Bronchial epithelial cell (primary cell): ENCODE measurements at places on chromosomes 7 and 10. TPM values are rescaled to one million over a fixed set of nuclear protein-coding genes. Genes with fewer than 3 reads are reported as not detected.

The TRPV5 gene
- total RNA-seq: under 0.01 TPM in 1 of 2 replicates, not detected in the other

- DNase-seq: no peak
Measured at GRCh38 chr10:70885481-70885880, 2.9 kb downstream of the PCBD1 start.

DNA sequence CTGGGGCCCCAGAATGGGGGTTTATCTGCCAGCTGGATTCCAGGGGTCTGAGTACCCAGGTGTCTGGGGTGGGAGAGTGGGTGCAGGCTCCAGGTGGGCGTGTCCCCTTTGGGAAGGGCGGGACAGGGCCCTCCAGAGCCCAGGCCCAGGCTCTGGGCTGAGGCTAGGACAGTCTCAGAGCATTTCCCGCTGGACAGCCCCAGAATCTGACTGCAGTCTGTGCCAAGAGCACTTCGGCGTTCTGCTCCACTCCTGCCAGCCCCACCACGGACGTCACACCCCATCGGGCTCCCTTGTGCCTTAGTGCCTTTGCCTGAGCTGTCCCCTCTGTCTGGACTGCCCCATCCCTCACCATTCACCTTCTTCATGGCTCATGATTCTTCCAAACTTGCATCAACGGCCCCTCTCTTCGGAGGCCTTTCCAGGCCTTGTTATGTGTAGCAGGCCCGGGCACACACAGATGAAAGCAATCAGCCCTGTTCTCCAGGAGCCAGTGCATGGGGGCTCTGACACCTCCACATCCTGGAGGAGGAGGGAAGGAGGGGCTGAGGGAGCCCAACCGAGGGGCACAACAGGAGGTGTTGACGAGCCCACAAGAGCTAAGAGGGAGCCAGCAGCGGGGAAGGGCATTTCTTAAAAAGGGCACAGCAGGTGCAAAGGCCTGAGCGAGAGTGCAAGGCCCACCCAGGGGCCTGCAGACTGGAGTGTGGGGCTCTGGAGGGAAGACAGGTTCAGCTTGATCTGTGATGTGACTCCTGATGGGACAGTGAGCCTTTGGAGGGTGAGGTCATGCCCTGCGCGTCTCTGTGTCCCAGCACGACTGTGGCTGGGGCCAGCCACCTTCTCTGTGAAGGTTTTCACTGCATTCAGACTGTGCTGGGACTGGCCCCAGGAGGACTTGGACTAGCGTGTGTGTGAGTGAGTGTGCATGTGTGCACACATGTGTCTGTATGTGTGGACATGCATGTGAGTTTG is 41.7 kb downstream of the GTF2IRD1 start:
- DNase-seq: no peak

- peak; percentile 100 for DNase-seq
Measured at GRCh38 chr10:95266674-95267095, 24.1 kb downstream of the PDLIM1 start.

- DNase-seq: no peak
Measured at GRCh38 chr7:602341-603141, 82.9 kb upstream of the PDGFA start.

The WEE2 gene
- not detected in 2 replicates for total RNA-seq

DNA sequence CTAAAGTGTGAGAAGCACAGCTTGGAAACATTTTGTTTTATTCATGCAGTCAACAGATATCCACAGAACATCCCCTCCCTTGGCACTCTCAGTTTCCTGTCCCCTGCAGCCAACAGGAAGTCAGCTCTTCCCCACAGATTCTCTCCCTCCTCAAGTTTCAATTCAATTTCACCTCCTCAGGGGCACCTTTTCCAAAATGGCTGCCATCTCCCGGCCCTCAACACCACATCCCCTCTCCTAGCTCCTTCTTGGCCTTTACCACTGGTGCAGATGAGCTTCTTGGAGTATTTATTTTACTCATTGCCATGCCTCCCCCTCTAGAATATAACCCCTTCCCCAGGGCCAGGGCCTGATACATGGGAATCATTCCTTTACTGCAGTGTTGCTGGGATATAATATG is 94.0 kb downstream of the WDR11 start:
- DNase-seq: no peak

- no peak for DNase-seq
Measured at GRCh38 chr10:77180104-77180503, 457.5 kb downstream of the KCNMA1 start.

The NUTM2B gene
- 0.26 and 1.0 TPM in 2 replicates for total RNA-seq

DNA sequence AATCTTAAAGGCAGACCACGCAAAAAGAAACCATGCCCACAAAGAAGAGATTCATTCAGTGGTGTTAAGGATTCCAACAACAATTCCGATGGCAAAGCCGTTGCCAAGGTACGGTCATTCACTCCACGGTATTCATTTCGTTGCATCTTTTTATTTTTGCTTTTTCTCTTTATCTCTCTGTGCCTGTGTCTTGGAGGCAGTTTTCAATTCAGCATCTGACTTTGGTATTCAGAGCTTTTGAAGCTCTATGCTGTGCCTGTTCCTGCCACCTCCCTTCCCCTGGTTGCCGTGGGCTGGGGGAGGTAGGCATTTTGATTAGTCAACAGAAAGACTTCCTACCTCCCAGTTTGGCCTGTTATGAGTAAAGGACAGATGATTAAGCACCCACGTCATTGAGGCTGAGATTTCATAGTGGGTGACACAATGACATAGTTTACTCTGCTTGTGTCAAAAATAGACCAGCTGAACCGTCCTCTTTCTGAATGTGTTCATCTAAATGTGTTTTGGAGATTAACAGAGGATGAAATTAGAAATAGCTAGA is 149.5 kb downstream of the ARID5B start:
- peak; percentile 95 for DNase-seq

The ZNF679 gene
- total RNA-seq: not detected in 2 replicates

The ADD3 gene
- 39.5 and 44.2 TPM in 2 replicates for total RNA-seq

GRCh38 chr10:114400091-114400490 is 4.2 kb downstream of the AFAP1L2 start:
- no peak for DNase-seq

DNA sequence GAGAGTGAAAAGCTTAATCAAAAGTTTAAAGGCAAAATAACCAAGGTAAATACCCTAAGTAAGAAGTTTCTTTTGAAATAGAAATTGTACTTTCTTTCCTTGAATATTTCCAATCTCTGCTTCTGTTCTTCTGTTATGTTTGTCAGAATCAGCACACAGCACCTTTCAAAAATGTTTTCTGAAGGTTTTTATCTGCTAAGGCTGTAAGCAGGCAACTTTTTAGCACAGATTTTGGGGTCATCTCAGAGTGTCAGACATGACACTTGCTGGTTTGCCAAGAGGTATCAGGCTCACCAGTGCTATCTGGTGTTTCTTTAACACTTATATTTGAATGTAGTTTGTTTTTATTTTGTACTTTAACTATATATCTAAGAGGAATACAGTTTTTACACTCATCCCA is 94.2 kb downstream of the CDK6 start:
- DNase-seq: no peak

- DNase-seq: no peak
Measured at GRCh38 chr10:47176206-47176902, 123.6 kb upstream of the GDF10 start.

GRCh38 chr10:133324198-133324792 is 12.4 kb downstream of the CALY start:
- peak; percentile 28 for DNase-seq

The TWNK gene
- total RNA-seq: 7.9 and 14.7 TPM in 2 replicates

GRCh38 chr7:44970523-44971051 is 8.2 kb downstream of the MYO1G start:
- DNase-seq: no peak

GRCh38 chr7:76354516-76354915 is 4.3 kb downstream of the YWHAG start:
- DNase-seq: no peak

GRCh38 chr10:86066696-86067095 is 299.9 kb downstream of the GRID1 start:
- no peak for DNase-seq

DNA sequence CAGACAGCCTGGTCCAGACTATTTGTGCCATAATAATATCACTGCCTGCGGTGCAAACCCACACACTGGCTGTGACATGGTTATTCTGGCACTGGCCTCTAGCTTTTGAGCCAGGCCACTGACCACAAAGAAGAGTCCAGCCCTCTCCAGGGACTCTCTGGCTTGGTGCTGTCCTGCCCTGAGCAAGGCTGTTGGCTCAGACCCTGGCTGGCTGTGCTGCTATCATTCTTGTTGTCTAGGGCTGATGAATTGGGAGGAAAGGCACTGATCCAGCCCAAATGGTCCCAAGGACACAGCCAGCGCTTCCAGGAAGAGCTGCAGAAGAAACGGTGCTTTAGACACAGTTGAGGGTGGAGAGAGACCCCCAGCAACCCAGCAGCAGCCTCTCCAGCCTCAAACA is 80.8 kb downstream of the TMEM130 start:
- DNase-seq: no peak

- no peak for DNase-seq
Measured at GRCh38 chr10:100289641-100290040, 3.2 kb upstream of the BLOC1S2 start.

DNA sequence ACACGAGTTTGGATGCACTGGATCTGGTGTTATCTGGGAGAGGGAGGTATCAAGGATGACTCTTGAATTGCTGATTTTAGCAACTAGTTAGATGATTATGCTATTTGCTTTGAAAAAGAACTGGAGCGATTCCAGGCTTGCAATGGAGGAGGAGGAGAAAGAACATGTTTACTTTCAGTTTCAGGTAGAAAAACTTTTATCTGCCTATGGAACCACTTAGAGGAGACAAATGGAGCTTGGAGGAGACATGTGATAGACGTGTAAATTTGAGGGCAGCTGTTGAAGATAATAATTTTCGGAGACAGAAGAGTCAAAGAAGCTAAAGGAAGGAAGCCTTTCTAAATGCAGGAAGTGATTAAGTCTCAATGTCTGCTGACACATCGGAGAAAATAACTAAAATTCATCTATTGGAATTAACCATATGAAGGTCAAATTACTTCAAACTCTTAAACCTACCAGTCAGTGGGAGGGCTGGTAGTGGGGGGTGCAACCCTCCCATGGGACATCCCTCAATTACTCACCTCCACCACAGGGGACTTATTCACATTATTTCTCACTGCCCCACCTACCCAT is 56.4 kb upstream of the GNAI1 start:
- peak; percentile 62 for DNase-seq

The DDC gene
- total RNA-seq: 0.26 TPM in 1 of 2 replicates, not detected in the other

The MLXIPL gene
- total RNA-seq: under 0.01 TPM in 1 of 2 replicates, not detected in the other

GRCh38 chr7:133434246-133434865 is 181.5 kb downstream of the EXOC4 start:
- DNase-seq: peak; percentile 16

The IGF2BP3 gene
- total RNA-seq: 4.6 and 12.4 TPM in 2 replicates

The SPDYE1 gene
- not detected in 2 replicates for total RNA-seq

DNA sequence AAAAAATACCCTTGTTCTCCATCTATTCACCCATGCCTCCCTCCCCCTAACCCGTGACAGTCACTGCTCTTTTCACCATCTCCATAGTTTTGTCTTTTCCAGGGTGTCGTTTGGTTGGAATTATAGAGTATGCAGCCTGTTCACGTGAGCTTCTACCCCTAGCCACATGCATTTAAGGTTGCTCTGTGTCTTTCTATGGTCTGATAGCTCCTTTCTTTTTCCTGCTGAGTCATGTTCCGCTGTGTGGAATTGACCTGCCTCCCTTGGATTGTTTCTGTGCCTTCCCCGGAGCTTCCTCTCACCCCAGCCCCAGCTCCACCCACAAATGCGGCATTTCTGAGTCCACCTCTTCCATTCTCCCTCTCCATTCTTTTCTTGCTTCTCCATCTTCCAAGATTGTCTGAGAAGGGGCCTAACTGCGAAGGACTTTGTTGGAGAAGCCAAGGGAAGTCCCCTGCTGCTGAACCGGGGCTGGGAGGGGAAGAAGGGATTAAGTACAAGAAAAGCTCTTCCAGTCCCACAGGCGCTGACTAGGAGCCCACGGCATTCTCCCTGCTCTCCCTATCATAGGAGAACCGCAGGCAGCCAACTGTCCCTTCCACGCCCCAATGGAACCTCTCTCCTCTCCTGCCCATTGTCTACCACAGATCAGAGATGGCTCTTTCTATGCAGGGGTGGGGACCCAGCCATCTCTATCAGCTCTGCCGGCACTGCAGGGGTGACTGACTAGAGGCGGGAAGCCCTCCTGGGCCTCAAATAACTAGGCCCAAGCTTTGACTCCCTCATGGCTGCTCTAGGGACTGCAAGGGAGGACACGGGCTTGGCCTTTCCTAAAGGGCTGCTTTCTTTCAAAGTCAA is 87.5 kb upstream of the ANLN start:
- peak; percentile 33 for DNase-seq

- no peak for DNase-seq
Measured at GRCh38 chr7:102421706-102422240, 11.6 kb upstream of the ORAI2 start.

DNA sequence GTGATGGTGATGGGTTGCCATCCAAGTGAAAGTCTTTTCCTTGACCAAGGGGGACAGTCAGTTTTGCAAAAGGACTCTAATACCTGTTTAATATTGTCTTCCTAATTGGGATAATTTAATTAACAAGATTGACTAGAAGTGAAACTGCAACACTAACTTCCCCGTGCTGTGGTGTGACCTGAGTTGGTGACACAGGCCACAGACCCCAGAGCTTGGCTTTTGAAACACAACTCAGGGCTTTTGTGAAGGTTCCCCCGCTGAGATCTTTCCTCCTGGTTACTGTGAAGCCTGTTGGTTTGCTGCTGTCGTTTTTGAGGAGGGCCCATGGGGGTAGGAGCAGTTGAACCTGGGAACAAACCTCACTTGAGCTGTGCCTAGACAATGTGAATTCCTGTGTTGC is 6.9 kb downstream of the PPIF start:
- no peak for DNase-seq

GRCh38 chr10:18341055-18341454 is 200.8 kb downstream of the CACNB2 start:
- no peak for DNase-seq

- DNase-seq: no peak
Measured at GRCh38 chr10:107129000-107129399, 35.5 kb downstream of the SORCS1 start.

- DNase-seq: no peak
Measured at GRCh38 chr10:42898037-42898960, 115.7 kb downstream of the BMS1 start.

GRCh38 chr10:61063034-61063433 is 119.0 kb upstream of the RHOBTB1 start:
- no peak for DNase-seq

DNA sequence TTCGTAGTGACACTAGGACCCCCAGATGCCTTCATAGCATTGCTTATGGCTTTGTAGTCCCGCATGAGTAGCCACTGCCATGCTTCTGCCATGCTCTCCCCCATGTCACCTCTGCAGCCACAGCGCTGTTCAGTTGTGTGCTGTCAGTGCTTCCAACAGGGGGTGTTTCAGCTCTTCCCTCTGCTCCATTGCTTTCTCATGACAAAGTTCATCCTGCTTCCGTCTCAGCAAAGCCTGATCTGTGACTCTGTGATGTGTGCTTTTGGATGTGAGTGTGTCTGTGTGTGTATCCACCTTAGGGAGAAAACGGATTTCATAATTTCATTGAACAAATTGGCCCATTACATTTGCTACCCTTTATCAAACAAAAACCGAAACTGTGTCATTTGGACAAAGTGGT is 134.9 kb upstream of the SAMD8 start:
- DNase-seq: no peak

DNA sequence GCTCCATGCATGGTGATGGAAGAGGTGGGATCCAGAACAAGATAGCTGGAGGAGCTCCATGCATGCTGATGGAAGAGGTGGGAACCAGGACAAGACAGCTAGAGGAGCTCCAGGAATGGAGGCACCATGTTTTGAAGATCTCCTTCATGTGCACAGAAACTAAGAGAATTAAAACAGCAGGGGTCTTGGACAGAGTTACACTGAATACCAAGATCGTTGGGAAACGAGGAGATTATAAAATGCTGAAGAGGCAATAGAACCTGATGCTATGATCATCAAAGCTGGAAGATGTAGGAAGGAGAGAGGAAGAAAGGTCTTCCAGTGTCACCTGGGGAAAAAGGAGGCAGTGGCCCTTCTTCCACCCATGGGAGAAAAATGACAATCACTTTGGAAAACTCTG is 193.6 kb upstream of the PFKP start:
- no peak for DNase-seq

The TLL2 gene
- 0.26 TPM in 2 replicates for total RNA-seq
